ENCODE measurements at places on chromosomes 5 and 9.

- DNase-seq = no peak
Measured at GRCh38 chr5:151357792-151358191, 10.4 kb upstream of the SLC36A2 start.

DNA sequence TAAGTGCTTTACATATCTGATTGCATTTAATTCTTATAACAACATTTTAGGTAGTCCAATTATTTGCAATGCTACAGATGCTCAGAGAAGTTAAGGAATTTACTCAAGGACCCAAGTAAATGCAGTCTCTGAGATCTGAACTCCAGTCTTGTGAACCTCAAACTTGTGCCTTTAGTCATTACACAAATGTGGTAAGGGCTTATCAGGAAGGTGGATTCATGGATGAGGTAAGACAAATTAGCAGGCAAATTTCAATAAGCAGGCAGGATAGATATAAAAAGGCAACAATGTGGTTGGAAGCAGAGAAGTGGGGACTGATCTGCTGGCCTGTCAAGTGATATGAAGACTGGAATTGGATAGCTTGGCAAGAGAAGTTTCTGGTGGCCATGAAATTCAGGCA lies 29.5 kb downstream of the HMHB1 start:
- DNase-seq = no peak

GRCh38 chr5:159105145-159106053 lies 5.7 kb upstream of the EBF1 start:
- no peak for DNase-seq

GRCh38 chr5:110963495-110963894 lies 108.0 kb upstream of the TSLP start:
- DNase-seq = no peak

GRCh38 chr5:107364443-107365319 lies 306.1 kb downstream of the EFNA5 start:
- no peak for DNase-seq

DNA sequence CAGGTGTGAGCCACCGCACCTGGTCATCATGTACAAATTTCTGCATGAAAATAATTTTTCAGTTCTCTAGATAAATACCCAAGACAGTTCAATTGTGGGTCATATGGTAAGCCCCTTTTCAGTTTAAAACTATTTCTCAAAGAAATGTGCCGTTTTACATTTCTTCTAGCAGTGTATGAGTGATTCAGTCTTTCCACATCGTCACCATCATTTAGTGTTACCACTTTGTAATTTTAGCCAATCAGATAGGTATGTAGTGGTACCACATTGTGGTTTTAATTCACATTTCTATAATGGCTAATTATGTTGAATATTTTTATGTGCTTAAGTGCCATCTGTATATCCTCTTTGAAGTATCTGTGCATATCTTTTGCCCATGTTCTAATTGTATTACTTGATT lies 163.1 kb downstream of the AOPEP start:
- no peak for DNase-seq

- no peak for DNase-seq
Measured at GRCh38 chr5:175728316-175728715, 70.4 kb downstream of the HRH2 start.

DNA sequence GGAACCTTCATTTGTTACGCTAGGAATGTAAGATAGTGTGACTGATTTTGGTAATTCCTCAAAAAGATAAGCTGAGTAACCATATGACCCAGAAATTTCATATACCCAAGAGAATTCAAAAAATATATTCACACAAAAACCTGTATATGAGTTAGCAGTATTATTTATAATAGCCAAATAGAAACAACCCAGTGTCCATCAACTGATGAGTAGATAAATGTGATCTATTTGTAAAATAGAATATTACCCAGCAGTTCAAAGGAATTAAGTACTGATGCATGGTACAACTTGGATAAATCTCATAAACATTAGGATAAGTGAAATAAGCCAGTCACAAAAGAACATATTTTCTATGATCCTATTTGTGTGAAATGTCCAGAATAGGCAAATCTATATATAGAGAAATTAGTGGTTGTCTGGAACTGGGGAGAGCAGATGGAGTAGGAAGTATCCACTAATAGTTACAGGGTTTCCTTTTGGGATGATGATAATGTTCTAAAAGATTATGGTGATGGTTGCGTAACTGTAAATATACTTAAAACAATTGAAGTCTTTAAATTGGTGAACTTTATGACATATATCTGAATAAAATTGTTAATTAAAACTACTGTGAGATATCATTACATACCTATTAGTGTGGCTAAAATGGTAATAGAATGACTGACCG lies 10.2 kb downstream of the MARCHF6 start:
- DNase-seq = no peak

DNA sequence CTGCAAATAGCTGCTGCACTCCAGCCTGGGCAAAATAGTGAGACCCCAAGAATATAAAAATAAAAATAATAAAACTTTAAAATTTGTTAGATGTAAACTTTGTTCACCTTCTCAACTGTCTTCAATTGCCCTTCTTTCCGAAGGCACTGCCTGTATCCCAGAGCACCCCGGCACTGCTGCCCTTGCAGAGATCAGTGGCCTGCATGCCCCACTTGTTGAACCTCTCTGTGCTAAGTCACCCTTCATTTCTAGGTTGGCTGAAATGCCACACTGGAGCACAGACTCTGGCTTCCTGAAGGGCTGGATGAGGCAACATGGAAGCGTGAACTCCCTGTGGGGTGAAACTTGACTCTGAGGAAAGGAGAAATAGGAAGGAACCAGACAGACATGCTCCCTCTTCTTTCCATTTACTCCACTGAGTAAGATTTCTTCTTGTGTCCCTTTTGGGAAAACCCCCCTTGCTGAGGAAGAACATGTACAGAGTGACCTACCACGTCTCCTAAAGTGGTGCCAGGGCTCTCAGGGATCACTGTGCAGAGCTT lies 8.4 kb upstream of the JMY start:
- no peak for DNase-seq

GRCh38 chr5:113806250-113806649 lies 292.8 kb downstream of the YTHDC2 start:
- peak; percentile 74 for DNase-seq

DNA sequence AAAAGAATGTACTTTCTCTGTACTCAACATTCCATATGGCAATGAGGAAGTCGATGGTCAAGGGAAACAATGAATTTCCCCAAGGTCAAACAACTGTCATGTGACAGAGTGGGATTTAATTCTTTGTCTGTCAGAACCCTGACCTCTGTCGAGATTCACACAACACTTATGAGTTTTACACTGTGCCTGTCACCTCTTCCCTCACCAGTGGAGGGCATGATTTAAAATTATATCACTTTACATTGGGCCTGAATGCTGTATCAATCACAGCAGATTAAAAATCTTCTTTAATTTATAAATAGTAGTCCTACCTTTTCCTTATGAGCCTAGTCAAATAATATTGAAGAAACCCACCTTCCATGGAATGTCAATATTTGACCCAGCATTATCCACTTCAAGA lies 276.7 kb downstream of the CDH10 start:
- DNase-seq = no peak

DNA sequence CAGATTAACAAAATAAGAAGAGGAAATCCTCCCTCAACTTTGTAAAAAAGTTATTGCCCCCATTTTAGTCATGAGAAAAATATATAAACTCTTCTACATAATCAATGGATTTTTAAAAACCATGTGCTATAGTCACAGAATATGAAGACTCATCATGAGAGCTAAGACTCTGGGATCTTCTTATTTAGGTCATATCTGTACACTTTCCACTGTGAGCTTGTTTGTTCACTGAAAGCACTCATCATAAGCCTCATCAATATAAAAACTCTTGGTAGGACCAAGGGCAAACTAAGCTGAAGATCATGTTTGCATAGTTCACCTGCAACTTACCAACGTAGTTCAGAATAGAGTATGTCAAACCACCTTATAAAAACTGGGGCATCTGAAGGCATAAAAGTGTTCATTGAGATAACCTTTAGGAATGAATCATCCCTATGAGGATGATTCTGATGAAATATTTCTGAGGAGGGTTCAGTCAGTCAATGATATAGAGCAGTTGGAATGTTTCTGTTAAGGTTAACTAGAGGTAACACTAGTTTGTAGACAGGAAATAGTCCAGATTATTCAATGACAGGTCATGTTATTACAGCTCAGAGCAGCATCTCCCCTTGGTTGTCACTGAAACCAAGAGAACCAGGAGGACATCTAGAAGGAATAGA lies 289.9 kb upstream of the SMC2 start:
- peak; percentile 84 for DNase-seq

GRCh38 chr5:61142391-61142790 lies 19.9 kb downstream of the SMIM15 start:
- DNase-seq = no peak

- no peak for DNase-seq
Measured at GRCh38 chr5:6522331-6522730, 73.7 kb downstream of the UBE2QL1 start.

DNA sequence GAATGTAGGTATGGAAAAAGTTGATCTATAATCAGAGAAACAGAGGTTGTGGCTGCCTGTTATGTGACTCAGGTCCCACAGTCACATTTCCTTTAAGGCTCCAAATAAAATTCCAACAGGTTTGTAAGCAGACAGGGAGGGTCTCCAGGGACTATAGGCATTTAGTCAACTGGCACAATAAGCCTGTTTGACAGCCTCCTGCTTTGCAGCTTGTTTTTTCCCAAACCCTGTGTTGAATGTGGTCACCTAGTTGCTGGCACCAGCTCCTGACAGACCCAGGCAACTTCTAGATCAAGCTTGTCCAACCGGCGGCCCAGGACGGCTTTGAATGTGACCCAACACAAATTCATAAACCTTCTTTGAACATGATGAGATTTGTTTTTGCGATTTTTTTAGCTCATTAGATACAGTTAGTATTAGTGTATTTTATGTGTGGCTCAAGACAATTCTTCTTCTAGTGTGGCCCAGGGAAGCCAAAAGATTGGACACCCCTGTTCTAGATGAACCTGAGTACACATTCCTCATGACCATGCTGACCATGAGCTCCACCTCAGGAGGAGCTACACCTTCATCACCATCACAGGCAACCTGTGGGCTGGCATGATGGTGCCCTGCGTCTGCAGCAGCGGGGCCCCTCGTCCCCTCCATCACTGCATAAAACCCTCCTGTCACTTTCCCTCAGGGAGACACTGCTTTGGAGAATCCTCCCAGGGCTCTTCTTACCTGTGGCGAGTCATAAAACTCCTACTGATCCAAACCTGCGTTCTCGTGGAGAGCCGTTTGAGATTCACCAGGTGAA lies 15.7 kb upstream of the GRHPR start:
- no peak for DNase-seq

GRCh38 chr5:150363185-150363584 lies 5.7 kb downstream of the TCOF1 start:
- no peak for DNase-seq

GRCh38 chr5:22669345-22669744 lies 183.8 kb downstream of the CDH12 start:
- no peak for DNase-seq

All from fibroblast of skin of right quadriceps (primary cell).